ENCODE measurements at places on chromosomes 3 and 15.

- DNase-seq: no peak
Measured at GRCh38 chr3:44999782-45000181, 23.7 kb downstream of the EXOSC7 start.

DNA sequence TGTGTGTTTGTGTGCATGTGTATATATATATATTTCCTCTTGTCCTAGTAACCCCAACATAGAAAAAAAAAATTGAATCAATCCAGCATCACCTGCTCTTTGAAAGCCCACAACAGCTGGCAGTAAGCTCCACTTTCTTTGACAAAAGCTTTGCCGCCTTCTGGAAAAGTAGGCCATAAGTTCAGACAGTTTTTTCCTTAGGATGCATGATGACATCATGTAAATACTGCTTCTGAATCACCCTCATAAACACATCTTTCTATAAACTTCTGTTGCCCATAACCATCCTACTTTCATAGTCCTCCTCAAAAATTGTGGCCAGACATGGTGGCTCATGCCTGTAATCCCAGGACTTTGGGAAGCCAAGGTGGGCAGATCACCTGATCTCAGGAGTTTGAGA lies 67.4 kb downstream of the CSNK1G1 start:
- no peak for DNase-seq

DNA sequence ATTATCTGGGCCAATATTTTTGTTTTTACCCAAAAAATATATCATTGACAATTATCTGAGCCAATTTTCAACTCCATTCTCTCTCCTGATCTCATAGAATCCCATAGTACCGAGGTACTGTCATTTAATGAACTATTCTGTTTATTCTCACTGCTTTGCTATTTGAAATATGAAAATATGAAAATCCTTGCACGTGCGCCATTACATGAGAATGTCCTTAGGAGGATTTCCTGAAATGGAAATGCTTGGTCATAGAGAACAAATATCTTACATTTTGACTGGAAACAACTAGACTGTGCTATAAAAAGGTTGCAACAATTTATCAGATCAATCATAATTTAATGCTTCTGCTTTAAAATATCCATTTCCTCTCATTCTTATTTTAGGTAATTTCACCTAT lies 18.3 kb downstream of the FRMD4B start:
- no peak for DNase-seq

GRCh38 chr15:34079904-34080303 lies 21.8 kb downstream of the EMC7 start:
- no peak for DNase-seq

DNA sequence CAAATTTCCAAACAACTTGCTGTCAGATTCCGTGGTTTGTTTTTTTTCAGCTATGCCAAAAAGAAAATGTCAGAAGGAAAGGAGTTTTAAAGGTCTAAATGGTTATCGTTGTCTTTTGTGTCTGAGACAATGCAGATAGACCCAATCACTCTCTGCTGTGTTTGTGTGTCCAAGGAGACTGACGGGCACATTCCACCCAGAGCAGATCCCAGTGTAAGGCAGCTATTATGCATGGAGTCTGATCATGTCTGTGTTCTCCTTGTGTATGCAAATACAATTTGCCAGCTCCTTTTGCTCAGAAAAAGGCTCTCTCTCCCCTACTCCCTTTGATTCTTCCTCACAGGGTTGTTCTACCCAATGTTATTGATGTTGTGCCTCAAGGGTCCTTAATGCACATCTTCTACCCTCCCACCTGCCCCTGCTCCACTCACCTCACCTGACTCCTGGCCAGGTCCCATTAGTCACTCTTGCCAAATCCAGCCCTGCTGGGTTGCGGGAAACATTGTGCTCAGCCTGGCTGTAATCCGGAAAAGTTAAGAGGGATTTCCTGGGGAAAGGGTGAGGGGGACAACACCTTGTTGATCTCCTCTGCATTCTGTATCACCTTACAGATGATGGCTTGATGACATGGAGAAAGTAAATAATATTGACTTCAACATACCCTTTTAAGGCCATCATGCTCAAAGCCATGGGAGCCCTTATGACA lies 61.0 kb downstream of the OTOL1 start:
- no peak for DNase-seq

- DNase-seq: no peak
Measured at GRCh38 chr3:114671741-114672510, 378.1 kb downstream of the TIGIT start.

GRCh38 chr3:52217409-52217805 lies 8.0 kb downstream of the TLR9 start:
- DNase-seq: no peak

- no peak for DNase-seq
Measured at GRCh38 chr3:189494632-189495031, 136.6 kb upstream of the TP63 start.
